ENCODE measurements at places on chromosomes 12 and 14. TPM values are rescaled to one million over a fixed set of nuclear protein-coding genes. Genes with fewer than 3 reads are reported as not detected.

- DNase-seq, result no peak
Measured at GRCh38 chr14:52918486-52918885, 32.4 kb downstream of the FERMT2 start.

DNA sequence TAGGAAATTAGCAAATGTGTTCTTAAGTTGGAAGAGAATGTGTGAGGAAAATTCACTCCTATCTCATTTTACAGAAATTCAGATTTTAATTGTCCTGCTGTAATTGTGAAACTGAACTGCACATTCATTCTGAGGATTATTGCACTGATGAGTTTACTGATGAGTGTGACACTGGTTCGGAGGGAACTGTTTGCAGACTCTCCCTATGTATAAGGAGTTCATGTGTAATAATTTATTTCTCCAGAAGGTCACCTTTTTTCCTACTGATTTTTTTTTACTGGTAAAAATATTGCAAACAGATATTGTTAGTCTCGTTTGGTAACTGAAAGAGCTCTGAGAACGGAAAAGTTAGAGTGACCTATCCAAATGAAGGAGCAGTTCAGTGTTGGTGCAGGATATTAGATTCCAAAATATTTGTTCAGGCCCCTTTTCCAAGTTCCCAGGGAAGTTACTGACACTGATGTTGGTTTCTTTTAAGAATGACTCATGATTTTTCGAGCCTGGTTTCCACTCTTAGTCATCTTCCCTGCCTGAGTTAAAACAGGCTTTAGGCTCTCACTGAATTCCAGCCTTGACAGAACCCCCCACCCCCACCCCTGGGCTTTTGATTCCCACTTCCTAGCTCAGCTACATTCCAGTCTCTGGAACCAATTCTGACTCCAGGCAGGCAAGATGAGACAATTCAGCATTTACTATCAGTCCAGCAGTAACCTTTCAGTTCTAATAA is 18.4 kb downstream of the ANO6 start:
- DNase-seq, result no peak

DNA sequence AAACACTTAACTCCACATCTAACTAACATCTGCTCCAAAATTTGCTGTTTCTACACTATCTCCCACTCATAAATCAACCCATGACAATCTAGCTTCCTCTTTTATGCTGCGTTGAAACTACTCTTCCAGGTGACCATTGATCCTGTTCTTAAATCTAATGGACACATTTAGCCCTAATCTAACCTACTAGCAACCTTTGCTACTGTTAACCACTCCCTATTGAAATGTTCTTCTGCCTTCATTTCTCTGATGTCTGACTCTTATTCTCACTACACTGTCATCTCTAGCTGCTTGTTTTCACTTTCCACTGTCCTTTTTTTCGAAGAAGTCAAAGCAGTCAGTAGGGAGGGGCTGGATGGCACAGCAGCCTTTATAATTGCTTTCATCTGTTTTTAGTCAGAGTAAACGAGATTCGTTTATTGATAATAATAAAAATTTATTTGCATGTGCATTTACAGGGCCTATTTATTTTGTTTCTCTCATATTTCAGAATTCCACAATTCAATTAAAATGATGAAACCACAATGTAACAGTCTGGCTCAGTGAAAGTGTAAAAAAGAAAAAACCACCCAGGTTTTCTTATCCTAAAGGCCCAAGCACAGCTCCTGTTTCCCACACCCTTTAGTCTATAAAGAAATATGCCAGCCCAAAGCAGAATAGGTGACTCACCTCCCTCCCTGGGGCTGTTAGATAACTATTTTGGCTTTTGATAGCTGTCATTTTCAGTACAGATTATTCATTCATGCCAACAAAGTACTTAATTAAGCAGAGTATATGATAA is 44.9 kb downstream of the ATP2B1 start:
- no peak for DNase-seq

Gene MUCL1
- total RNA-seq, result not detected

GRCh38 chr14:57323721-57324120 is 55.0 kb downstream of the AP5M1 start:
- no peak for DNase-seq

DNA sequence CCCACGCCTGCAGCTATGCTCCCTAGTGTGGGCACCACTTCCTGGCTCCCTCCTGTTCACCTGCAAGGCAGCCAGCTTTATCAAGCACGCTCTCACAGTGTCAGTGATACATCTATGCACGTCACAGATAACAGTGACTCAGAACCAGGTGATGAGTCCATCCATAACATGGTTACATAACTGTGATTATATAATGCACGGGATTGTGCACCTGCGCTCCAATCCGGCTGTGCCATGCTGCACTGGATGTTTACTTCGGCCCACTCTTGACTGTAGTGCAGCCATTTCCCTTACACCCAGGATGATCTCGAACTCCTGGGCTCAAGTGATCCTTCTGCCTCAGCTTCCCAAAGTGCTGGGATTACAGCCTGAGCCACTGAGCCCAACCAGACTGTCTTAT is 38.4 kb upstream of the CEP83 start:
- DNase-seq, result no peak

GRCh38 chr14:69054030-69054429 is 74.9 kb upstream of the ACTN1 start:
- no peak for DNase-seq

- no peak for DNase-seq
Measured at GRCh38 chr14:75289840-75290388, 11.3 kb downstream of the FOS start.

Gene GDF3
- not detected for total RNA-seq

DNA sequence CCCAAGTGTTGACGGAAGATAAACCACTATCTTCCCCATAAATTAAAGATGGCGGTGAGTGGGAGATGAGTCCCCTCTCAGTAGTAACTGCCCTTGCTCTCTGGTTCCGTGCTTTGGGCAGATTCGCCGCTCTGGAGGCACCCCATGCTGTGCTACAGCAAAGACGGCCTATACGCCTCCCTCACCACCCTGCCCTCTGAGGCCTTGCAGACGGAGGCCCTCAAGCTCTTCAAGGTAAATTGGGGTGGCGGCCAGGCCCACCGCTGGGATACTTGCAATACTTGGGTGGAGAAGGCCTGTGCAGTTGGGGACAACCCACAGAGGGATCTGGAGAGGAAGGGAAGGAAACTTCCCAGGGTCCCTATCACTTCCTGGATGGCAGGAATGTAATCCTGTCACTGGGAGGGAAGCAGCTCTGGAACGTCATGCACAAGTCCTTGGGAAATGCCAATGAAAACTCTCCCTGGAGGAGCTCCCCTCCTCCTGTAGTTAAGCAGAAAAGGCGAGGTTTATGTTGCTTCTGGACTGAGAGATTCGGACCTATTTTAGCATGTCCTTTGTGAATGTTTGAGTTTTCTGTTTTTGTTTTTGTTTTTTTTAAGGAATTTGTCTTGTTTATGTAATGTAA is 22.8 kb downstream of the PIGH start:
- DNase-seq, result no peak

DNA sequence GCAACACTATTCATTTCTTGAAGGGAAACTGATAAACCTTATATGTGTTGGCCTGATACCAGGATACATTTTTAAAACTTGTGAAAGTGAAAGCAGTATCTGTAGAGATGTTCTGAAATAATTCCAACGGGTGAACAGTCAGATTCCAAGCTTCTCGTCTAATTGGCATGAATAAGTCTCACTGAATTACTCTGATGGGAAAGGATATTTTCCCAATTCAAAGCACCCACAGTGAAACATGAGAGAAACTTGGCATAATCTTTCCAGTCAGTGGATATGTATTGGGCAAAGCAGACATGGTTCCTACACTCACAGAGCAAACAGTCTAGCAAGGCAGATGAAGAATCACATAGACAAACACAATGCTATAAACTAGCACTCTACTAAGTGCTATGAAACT is 413.1 kb downstream of the MED13L start:
- DNase-seq, result no peak

DNA sequence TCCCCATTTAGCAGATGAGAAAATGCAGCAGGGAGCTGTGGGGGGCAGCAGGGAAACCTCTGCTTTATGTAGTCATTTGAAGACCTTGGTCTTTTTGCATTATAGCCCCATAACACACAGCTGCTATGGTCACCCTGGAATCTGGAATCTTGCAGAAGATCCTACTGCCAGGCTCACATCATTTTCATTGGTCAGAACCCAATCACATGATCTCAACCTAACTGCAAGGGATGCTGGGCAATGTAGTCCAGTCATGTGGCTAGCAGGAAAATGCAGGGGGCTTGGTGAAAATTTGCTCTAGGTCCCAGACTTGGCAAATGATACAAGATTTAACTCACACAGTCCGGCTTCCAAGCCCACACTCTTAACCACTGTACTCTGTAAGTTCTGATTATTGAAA is 1028.7 kb downstream of the AACS start:
- no peak for DNase-seq

DNA sequence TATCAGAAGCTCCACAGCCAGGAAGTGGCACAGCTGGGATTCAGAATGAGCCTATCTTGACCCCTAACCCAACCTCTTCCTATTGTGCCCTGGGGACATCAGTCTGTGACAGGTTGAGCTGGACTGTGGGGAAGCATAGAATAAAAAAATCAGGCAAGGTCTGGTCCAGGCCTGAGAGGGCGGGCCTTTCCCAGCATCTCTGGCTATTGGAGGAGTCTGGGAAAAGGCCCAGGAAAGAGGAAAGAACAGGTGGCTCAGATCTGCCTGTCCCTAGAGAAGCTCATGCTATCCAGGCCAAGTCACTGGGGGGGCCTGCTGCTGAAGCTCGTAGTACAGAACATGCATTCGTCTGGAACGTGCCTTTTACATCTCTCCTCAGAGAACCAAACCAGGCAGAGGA is 100.5 kb downstream of the PPM1H start:
- DNase-seq, result no peak

Gene BMP4
- 2.5 TPM for total RNA-seq

GRCh38 chr12:111056618-111057521 is 136.5 kb upstream of the MYL2 start:
- no peak for DNase-seq

DNA sequence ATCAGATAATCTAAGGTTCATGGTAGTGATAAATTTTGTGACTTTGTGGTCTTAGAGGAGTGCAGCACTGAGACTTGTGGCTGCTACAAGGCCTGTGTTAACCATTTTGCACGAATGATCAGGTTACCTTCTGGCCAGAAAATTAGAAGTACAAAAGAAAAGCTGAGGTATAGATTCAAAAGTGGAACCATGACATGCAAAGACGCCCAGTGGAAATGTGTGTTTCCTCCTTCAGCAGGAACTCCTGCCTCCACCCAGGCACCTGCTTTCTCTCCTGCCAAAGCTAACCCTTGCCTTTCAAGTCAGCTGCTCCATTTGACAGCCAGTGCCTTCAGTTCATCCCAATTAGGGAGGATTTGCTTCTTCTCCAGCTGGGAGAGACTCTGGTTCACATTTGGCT is 10.1 kb downstream of the PDE6H start:
- no peak for DNase-seq

Gene LGMN
- 47.0 TPM for total RNA-seq

Gene C12orf50
- 0.05 TPM for total RNA-seq

DNA sequence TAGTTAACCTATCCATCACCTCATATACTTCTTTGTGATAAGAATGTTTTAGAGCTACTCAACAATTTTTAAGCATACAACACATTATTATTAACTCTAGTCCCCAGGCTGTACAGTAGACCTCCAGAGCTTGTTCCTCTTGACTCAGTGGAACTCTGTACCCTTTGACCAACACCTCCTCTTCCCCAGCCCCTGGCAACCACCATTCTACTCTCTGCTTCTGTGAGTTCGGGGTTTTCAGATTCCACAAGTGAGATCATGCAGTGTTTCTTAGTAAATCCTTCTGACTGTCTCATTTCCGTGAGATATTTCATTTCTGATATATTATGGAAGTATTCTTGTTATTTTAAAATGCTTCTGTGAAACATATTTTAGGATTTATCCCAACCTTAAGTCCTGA is 200.7 kb downstream of the PCNX1 start:
- no peak for DNase-seq

DNA sequence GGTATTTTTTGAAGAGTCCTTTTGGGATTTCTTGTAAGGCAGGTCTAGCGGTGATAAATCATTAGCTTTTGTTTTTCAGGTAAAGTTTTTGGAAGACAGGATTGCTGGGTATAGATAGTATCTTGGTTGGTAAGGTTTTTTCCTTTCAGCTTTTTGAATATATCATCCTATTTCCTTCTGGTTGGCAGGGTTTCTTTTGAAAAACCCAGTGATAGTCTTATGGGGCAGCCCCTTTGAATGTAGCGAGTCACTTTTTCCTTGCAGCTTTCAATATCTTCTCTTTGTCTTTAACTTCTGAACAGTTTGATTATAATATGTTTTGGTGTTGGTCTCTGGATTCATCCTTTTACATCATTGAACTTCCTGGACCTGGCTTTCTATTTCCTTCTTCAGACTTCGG is 20.2 kb downstream of the TMX1 start:
- DNase-seq, result no peak

Gene TRMT5
- total RNA-seq, result 5.6 TPM

- DNase-seq, result no peak
Measured at GRCh38 chr12:25971654-25972041, 13.2 kb downstream of the RASSF8 start.

Gene CHGA
- total RNA-seq, result 0.20 TPM

Gene ISM2
- not detected for total RNA-seq

- DNase-seq, result no peak
Measured at GRCh38 chr12:103778781-103779180, 62.3 kb downstream of the NT5DC3 start.

DNA sequence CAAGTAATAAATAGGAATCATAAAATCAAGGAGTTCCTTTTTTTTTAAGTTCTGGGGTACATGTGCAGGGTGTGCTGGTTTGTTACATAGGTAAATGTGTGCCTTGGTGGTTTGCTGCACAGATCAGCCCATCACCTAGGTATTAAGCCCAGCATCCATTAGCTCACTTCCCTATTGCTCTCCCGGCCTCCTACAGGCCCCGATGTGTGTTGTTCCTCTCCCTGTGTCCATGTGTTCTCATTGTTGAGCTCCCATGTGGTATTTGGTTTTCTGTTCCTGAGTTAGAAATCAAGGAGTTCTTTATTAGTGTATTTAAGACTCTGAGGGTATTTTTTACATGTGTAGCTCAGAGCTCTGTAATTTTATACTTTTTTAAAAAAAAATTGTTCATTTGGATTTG is 86.0 kb downstream of the SCFD1 start:
- DNase-seq, result no peak

DNA sequence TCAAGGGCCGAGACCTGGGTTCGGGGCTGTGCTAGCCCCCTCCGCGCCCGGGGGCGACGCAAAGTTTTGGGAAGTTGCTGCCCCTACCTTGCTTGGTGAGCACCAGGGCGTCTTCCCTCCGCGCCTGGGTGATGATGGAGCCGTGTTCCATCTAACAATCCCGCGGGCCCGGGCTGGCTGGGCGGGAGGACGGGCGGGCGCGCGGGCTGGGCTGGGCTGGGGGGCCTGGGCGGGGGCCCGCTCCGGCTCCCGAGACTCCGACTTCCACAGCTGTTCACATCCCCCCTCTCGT is 298 bp downstream of the CTDSP2 start:
- no peak for DNase-seq

DNA sequence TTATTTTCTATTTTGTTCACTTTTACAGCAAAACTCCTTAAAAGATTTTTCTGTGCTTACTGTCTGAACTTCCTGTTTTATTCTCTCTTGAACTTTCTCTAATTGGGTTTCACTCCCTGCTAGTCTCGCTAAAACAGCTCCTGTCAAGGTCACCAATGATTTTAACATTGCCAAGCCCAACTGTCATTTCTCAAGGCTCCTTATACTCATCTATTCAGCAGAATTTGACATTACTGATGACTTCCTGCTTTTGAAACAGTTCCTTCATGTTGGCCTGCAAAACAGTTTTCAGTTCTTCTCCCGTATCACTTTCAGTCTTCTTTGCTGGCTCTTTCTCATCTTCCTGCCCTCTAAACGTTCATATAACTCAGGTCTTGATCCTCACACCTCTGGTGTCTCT is 268.5 kb upstream of the USP15 start:
- DNase-seq, result no peak

Gene GYS2
- 40.9 TPM for total RNA-seq

Measured in left lobe of liver (tissue), 2 donors.